Mesenteric fat pad (tissue), 1 donor: ENCODE measurements at places on chromosomes 2 and 18. TPM values are rescaled to one million over a fixed set of nuclear protein-coding genes. Genes with fewer than 3 reads are reported as not detected.

The GAREM1 gene
- total RNA-seq: 21.2 TPM

The NABP1 gene
- total RNA-seq: 142 TPM

The SAG gene
- total RNA-seq: not detected

DNA sequence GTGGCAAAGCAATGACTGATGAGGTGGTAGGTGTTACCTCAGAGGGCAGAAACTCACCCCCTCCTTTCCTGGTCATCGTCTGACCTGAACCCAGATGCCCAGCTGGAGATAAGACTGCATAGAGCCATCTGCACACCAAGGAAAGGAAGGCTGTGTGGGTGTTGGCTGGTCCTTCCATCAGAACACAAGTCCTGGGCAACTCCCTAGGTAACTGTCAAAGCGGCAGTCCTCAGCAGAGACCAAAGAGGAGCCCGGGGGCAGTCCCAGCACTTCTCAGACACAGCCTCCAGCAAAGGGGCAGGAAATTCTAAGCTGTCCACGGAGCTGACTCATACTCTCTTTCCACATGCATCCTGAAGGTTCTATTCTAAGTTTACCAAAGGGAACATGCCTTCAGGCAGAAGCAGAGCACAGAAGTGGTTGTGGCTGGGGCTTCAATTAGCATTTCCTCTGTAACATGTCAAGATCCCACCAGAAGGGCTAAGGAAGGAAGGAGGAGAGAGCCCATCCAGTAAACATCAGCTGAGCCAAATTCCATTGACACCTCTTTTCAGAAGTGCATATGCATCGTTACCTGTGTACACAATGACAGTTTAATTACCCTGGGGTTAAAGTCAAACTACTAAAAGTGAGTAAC, 54.7 kb downstream of the SPRED2 start:
- DNase-seq: no peak

DNA sequence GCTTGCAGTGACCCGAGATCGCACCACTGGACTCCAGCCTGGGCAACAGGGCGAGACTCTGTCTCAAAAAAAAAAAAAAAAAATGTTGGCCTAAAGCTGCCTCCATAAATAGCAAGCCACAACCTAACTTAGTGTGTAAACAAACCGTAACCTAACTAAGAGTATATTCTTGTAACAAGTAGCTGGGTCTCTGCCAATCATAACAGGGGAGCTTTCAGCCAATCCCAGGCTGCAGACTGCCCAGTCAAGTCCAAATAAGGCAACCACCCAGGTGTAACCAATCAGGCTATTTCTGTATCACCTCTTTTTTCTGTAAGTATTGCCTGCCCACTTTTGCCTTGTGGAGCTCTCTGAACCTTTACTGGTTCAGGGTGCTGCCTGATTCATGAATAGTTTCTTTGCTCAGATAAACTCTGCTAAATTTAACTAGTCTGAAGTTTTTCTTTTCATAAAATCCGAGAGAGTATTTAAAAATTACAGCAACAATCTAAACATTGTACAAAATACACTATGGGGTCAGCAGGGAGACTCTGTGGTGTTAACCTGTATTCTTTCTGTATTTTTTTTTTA, 4.5 kb downstream of the PSTPIP2 start:
- DNase-seq: no peak

GRCh38 chr2:99756059-99756458, 266.2 kb upstream of the REV1 start:
- DNase-seq: no peak

- DNase-seq: no peak
Measured at GRCh38 chr2:58769111-58769863, 528.2 kb upstream of the FANCL start.

DNA sequence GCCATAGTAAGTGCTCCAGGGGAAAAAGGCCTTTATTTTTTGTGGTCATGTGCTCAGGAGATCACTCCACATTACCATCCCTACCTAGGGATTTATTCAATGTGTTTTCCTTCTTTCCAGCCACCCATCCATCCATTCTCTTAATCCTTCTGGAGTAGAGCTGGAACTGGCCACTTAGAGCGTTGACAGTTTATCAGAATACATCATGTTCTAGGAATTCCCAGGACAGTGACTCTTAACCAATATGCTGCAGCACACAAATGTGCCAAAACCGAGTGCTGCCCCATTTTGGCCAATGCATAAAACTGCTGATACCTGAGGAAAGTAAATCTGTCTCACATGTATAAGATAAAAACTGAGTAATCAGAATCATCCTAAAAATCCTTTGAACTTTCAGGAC, 63.7 kb downstream of the FARSB start:
- no peak for DNase-seq
